ENCODE measurements at places on chromosomes 1 and 21.

- no peak for DNase-seq
Measured at GRCh38 chr1:245225322-245226202, 70.8 kb downstream of the KIF26B start.

DNA sequence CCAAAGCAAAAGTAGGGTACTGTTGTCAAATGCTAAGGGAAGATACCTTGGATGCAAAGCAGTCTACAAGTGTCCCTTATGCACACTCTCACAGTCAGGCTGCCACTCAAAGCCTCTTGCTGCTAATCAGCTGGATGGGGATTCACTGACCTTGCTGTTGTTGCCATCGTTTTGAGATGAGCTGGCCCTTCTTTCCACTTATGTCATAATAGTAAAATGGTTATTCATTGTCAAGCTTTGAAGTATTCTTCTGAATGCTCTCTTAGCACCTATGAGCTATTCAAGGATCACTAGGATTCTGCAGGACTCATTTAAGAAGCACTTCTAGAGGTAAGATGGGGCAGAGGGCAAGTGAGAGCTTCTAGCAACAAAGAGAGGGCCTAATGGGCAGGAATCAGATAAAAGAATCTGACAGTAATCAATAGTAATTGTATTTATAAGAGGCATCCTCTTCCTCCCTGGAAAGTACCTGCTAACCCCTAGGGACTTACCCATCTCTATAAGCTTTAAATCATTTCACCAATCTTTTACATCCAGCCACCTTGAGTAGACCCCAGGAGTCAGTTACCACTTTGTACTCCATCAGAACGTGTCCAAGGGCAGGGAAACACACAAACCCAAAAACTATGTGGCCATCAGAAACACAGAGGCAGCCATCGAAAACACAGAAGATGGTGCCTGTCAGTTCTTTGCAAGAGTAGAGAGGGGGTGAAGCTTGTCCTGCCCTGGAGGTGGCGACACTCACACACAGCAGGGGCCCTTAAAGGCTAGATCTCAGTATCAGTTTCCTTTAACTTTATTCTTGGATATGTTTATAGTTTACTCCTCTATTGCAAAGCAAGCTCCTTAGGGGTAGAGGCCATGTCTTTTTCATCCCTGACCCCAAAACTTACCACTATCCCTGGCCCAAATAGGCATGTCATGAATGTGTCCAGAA, 103.7 kb upstream of the NFIA start:
- DNase-seq = no peak

DNA sequence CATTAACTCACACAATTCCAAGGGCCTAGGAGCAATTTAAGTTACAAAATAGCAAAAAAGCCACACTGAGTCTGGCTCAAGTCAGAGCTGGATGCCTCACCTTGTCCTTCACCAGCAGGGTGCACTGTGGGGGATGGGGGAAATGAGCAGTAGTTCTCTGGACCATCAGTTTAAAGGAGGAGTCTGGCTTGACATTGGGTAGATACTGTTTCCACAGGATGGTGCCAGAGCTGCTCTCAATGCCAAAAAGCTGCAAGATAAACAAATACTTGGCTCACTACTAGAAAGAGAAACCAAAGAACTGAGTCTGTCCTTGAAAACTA, 18.8 kb downstream of the EMC1 start:
- DNase-seq = no peak

DNA sequence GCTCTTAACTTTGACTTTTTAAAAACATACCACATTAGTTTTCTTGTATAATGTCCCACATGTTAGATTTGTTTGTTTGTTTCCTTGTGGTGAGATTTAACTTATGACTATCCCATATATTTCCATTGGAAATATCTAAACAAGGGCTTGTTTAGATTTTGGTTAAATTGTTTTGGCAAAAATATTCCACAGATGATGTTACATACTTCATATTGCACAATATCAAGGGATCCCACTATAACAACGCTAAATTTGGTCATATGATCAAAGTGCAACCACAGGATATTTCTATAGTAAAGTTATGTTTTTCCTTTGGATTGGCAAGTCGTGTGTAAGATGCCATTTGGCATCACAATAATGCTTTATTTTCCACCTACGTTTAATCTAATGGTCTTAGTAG, 396.7 kb downstream of the TGFB2 start:
- DNase-seq = no peak

DNA sequence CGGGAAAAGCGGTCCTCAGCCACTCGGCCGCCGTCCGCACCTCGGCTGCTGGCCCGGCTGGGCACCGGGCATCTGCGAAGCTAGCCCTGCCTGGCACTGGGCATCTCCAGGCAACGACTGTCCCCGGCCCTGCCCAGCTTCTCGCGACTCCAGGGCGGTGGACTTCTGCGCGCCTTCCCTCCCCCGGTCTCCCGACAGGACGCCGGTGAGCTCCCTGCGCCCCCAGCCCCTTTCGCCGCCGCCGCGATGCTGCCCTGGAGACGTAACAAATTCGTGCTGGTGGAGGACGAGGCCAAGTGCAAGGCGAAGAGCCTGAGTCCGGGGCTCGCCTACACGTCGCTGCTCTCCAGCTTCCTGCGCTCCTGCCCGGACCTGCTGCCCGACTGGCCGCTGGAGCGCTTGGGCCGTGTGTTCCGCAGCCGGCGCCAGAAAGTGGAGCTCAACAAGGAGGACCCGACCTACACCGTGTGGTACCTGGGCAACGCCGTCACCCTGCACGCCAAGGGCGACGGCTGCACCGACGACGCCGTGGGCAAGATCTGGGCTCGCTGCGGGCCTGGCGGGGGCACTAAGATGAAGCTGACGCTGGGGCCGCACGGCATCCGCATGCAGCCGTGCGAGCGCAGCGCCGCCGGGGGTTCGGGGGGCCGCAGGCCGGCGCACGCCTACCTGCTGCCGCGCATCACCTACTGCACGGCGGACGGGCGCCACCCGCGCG, 514 bp downstream of the FAM43B start:
- DNase-seq = no peak

- DNase-seq = no peak
Measured at GRCh38 chr1:51482881-51483280, 36.2 kb downstream of the EPS15 start.

DNA sequence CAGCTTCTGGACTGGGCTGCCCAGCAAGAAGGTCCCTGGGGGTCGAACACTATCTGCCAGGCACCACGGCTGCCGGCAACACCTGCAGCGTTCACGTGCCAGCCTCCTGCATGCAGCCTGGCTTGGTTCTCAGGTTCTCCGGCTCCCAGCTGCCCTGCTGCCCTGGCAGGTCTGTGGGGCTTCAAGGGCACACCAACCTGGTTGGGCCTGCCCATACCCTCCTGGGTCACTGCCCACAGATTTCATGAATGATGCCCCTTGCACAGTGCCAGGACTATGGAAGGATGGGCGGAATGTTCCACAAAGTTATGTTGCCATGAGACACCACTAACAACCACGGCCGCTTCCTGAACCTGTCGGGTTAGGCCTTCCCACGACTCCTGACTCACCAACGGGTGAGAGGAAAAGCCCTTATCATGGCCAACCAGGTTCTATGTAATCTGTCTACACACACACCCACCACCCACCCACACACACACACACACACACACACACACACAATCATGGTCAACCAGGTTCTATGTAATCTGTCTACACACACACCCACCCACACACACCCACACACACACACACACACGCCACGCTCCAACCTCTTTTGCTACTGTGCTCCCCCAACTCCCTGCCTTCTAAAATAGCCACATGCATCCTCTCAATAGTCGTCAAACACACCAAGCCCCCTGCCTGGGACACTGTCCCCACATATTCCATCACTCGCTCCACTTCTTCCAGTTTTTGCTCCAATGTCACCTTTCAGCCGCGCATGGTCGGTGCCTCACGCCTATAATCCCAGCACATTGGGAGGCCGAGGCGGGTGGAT, 32.2 kb downstream of the HSPG2 start:
- DNase-seq = no peak

DNA sequence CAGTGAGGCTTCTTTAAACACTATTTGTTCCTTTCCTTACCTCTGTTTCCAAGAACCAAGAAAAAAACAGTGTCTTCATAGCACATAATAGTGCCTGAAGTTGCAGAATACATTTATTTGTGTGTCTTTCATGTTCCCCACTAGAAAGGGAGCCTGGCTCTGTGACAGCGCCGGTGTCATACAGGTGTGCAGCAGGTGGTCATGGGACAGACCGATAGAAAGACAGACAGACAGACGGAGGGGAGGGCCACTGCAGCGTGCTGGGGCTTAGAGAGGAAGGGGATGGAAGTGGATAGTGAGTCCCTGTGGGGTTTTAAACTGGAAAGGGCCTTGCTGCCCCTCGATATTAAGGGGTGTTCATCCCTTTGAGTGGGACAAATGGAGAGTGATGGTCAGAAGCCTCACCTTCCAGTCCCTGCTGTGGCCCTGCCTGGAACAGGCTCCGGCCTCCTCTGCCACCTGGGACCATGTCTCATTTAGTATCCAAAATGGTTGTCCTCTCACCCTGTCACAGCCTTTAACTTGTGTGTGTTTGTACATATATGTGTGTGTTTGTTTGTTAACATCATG, 152.9 kb downstream of the PGBD5 start:
- DNase-seq = no peak

GRCh38 chr1:159352436-159352835, 50.3 kb downstream of the FCER1A start:
- DNase-seq = no peak

- no peak for DNase-seq
Measured at GRCh38 chr1:169307176-169307575, 60.4 kb downstream of the NME7 start.

- no peak for DNase-seq
Measured at GRCh38 chr1:221916176-221916575, 174.3 kb upstream of the DUSP10 start.

- DNase-seq = no peak
Measured at GRCh38 chr1:12580054-12580887, 37.7 kb downstream of the DHRS3 start.

DNA sequence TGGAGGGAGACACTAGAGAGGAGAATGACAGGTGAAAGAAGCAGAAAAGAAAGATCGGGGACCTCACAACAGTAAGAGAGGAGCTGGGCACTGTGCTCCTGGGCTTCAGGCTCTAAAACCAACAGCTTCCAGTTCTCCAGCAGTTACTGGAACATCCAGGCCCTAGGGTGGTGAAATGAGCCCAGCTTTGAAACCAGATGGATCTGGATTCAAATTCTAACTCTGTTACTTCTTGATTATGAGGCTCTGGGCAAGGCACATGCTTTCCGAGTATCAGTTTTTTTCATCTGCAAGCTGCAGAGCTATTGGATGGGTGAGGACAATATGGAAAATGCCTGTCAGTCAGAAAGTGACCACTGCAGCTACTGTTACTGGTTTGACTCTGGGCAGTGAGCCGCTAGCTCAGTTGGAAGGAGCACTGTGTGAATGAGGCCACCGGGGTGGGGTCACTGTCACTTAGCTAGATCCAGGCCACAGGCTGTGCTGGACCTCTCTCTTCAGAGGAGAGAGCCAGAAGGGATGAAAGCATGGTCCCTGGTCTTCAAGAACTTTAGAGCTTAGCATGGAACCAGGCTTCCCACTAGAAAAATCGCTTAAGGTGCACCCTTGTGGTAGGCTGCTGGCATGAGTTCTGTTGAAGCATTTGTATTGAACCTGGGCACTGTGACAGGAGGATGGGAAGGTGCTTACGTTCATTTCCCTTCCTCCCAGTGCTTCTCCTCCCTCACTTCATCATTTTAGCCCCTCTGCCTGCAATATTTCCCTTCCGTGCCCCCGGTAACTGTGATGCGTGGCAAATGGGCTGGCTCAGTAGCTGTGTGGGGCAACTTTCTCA, 12.2 kb downstream of the PLEKHO1 start:
- DNase-seq = no peak

- no peak for DNase-seq
Measured at GRCh38 chr1:226017070-226017469, 17.9 kb upstream of the SDE2 start.

DNA sequence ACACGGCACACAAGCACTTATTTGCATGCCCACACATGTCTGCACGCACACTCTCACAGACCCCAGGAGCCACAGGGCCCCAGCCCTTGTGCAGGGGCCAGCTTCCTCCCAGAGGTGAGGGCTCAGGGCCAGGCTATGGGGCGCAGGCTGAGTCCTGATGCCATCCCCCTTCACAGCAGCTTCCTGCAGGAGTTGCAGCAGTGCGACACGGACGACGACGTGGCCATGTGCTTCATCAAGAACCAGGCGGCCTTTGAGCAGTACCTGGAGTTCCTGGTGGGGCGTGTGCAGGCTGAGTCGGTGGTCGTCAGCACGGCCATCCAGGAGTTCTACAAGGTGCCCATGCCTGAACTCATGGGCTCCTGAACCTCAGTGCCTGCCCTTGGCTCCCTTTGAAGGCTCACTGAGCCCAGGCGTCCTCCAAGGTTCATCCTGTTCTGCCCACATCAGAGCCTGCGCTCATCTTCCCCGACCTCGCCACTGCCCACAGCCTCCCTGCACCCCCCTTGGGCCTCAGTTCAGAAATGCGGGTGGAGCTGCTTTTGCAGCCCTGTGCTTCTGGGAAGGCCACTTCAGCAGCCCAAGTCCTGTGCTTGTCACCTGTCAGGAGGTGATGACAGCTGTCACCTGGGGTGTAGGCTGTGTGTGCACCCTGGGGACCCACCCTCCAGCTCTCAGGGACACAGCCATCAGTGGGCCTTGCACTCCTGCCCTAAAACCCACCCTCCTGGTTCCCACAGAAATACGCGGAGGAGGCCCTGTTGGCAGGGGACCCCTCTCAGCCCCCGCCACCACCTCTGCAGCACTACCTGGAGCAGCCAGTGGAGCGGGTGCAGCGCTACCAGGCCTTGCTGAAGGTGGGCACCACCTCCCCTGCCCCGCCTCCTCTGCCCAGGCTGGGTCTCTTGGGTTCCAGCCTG, 66.6 kb downstream of the TRIM11 start:
- DNase-seq = no peak

- DNase-seq = no peak
Measured at GRCh38 chr1:47231301-47232186, 481 bp downstream of the TAL1 start.

DNA sequence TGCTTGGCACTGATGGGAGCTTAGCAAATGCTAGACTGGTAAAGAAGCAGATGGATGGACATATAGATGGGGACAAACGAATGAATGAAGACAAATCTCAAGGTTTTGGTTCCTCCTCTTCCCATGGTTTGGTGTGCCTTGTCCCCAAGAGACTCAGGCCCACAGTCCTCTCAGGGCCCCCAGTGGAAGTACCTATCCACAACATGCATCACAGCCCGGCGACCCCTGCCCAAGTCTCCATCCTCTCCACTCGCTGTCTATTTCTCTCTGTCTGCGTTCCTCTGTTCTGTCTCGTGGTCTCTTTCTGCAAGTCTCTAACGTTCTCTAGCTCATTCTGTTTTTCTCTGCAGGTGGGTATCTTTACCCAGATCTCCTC, 85.8 kb downstream of the GLIS1 start:
- DNase-seq = no peak

DNA sequence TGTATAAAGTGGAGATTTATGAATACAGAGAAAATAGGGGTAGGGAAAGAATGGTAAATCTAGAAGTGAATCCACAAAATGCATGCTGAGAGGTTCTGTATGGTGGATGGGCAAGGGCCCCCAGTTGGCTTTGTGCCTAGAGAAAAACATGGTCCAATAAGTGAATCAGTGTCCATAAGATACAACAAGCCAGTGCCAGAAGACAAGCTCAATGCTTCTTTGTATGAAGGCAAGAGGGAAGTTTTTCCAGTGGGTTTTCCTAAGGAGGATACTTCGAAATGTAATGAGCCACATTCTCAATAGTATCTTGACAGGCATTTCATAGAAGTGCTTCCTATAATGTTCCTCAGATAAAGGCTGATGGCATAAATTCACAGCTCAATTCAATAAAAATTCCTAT, 169.4 kb upstream of the HMCN1 start:
- DNase-seq = no peak

All from NCI-H1417 treated with DMSO at 0.1 percent for 48 hours (cell line).